Suppressor macrophage (primary cell): ENCODE measurements at places on chromosomes 7 and 10.

DNA sequence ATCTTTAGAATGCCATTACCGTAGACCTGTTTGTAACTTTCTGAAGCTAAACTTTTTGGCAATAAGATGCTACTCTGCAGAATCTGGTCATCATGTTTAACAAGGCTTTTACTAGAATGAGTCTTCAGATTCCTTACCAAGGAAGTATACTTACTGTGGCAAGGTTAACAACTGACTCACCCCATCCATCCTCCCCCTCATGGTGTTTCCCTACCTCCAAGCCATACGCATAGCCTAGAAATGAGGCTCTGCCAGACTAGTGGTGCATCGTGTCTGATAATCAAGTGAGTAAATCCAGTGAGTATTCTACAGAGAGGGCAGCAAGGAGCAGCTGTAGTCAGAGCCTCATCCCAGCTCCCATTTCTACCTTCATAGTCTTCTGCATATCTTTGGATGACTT, 223.6 kb downstream of the IPMK start:
- no peak for DNase-seq

GRCh38 chr10:76902949-76903348, 734.7 kb downstream of the KCNMA1 start:
- peak; percentile 44 for DNase-seq

DNA sequence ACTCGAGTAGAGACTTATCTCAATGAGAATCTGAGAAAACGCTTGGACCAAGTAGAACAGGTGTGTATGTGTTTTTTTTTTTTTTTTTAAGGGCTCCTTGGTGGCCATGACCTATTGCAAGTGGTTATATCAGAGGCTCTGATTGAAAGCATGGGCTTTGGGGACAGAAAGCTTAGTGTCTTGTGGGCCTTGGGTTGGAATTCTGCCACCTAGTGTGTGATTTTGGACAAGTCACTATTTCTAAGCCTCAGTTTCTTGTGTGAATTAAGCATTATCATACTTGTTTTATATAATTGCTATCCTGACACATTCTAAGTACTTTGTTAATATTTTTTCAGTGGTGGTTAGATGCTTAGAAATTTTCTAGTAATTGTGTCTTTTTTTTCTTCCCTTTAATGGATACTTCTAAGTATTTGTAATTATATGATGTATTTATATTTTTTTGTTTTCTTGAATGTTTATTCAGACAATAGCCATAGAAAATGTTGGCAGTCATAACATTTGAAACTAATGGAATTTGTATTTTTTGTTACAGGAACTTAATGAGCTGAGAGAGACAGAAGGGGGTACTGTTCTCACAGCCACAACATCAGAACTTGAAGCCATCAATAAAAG, 33.1 kb downstream of the SMC3 start:
- DNase-seq, result peak; percentile 62

DNA sequence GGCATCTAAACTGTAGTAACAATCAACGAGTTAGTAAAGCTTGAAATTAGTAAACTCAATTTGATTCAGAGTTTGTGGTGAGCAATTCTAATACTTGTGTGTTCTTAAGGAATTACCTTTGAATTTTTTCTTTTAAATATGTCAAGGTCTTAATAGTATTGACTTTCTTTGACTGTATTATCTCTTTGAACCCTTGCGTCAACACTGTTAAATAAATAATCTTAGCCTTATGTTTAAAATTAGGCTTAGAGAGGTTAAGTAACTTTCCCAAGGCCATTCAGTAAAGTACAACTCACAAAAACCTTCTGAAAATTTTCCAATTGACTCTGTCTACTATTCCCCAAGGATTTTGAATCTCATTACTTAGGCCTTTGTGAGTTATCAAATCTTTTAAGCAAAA, 716.4 kb downstream of the NRG3 start:
- DNase-seq, result no peak

- DNase-seq, result no peak
Measured at GRCh38 chr10:97874332-97874731, 24.7 kb downstream of the GOLGA7B start.

- peak; percentile 2 for DNase-seq
Measured at GRCh38 chr7:148060724-148061123, 529.8 kb upstream of the C7orf33 start.

- peak; percentile 59 for DNase-seq
Measured at GRCh38 chr7:139875821-139876241, 46.8 kb downstream of the TBXAS1 start.

DNA sequence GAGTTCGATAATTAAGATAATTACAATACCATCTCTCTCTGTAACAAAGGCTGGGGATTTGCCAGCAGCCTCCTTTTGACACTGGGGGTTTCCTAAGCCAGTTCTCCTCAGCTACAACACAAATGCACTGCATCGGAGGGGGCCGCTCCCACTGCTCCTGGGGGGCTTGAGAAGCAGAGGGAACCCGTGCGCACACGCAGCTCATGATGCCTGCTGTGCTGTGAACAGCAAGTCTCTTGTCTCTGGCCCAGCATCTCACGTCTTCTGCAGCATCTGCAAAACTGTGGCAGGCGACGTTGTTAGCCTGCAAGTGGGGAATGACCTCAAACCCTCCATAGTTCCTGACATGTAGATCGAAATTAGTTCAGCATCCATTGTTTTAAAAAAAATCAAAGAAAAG, 5.5 kb downstream of the VIPR2 start:
- DNase-seq, result no peak

DNA sequence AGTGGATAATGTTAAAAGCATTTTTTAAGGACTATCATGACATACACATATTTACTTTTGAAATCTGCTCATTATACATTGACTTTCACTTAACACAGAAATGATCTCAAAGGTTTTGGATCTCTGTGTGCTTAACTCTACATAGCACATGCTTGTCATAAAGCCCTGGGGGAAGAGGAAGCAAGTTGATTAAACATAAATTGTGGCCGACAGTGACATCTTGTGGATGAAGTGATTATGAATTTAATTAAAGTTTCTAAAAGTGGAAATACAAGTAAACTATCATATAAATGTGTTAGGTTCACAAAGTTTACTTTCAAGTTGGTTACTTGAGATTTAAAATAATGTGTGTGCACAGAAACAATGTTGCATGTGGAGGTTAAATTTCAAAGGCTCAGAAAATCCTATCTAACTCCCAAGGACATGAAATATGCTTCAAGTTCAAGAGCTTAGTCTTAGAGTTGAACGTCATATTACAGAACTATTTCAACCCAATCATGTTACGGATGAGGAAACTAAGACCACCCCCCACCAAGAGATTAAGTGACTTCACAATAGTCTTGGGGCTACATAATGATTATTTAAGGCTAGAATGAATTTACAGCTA, 1247.8 kb downstream of the GATA3 start:
- peak; percentile 78 for DNase-seq

DNA sequence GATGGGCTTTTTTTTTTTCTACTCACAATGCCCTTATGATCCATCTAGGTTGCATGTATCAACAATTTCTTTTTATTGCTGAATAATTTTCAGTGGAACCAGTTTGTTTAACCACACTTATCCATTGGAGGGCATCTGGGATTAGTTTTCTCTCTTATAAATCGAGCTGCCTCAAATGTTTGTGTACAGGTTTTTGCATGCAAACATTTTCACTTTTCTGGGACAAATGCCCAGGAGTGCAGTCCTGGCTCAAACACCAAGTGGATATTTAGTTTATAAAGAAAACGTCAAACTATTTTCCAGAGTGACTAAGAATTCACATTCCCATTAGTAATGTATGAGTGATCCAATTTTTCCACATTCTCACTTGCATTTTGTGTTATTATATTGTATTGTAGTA, 313.4 kb downstream of the CXCL12 start:
- no peak for DNase-seq

DNA sequence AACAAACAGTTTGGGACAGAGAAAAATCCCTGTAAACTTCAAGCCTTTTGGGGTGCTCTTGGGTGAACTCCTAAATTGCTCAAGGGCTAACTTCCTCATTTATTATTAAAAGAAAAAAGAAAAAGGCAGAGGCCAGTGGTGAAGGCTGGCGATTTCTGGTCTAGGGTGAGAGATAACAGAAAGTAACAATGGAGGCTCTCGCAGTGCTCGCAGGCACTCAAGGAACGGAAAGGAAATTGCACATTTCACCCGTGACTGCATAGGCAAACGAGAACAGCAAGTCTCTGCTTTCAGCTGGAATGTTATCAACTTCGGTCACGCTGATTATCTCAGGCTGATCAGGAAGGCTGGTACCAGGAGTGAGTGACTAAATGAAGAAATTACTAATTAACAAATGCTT, 70.7 kb downstream of the PRKAG2 start:
- peak; percentile 73 for DNase-seq

- no peak for DNase-seq
Measured at GRCh38 chr7:132336797-132337196, 239.5 kb downstream of the PLXNA4 start.

DNA sequence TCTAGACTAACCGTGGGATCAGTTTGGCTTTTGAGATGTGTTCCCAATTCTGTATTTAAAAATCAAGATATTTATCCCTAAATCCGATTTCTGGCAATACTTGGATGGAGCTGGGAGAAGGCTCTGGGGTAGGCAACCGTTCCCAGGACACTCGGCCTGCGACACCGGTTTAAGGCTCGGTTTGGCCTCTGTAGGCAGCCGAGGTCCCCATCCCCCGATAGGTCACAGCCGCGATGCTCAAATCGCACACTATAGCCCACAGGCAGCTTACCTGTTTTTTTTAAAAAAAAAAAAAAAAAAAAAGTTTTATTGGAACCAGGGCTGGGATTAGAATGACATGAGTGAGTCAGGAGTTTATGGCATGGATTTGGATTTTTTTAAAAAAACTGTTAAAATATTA, 729 bp upstream of the TAF3 start:
- no peak for DNase-seq

- DNase-seq, result no peak
Measured at GRCh38 chr10:99742701-99743100, 10.7 kb downstream of the CUTC start.

DNA sequence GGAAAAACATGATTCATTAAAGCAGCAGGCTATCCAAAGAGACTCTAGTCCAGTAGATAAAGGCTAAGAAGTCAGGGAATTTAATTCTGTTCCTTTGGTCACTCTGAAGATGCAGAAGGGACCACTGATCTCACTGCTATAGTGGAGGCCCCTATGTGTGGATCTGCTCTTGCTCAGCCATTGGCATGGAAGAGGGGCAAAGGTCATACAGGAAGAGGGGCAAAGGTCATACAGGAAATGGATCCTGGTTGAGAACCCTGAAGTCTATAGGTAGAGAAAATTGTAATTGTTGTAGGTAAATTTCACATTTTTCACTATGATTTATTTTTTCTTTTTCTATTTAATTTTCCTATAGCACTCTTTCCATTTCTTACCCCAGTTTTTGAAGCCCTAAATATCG, 21.6 kb downstream of the OR2AE1 start:
- no peak for DNase-seq

DNA sequence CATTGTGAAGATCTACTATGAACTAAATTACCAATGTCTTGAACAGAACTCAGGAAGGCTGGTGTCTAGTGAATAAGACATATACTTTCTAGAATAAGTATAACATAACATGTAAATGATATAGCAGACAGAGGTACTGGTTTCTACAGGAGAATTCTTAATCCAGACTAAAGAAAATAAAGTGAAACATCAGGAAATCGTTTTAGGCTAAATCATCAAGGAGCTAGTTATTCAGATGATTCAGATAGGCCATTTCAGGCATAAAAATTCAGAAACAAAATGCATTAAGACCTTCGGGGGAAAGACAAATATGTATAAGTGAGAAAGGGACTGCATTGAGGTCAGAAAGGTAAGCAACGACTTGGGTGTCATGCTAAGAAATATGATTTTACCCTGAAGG, 170.6 kb downstream of the LRRN3 start:
- DNase-seq, result no peak

DNA sequence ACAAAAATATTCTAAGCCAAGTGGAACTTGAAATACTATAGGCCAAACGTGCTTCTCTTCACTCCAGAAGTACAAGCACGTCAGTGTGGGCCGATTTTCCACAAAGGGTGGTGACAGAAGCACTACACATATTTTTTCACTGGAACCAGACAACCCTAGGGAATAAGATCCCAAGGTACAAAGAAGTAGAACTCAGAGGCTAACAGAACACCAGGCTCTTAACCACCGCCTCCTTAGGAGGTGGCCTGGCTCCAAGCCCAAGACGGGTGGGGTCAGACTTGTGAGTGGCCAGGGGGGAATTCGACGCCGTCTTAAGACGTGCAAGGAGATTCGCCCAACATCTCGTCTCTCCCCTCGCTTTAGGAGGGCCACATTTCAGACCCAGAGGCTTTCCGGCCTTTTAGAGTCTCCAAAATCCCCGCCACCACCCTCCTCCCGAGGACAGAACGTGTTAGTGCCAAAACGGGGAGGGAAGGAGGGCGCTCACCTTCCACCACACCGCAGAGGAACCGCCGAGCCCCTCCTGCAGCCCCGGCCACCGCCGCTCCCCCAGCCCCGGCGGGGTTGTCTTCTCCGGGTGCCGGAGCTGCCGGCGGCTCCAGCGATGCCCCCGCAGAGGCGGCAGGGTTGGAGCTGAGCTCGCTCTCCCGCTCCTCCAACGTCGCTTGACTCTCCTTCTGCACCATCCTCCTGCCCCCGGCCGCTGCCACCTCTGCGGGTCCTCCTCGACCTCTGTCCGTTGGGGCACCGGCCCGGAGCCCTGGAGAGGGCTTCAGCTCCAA, 716 bp downstream of the OGA start:
- peak; percentile 73 for DNase-seq

DNA sequence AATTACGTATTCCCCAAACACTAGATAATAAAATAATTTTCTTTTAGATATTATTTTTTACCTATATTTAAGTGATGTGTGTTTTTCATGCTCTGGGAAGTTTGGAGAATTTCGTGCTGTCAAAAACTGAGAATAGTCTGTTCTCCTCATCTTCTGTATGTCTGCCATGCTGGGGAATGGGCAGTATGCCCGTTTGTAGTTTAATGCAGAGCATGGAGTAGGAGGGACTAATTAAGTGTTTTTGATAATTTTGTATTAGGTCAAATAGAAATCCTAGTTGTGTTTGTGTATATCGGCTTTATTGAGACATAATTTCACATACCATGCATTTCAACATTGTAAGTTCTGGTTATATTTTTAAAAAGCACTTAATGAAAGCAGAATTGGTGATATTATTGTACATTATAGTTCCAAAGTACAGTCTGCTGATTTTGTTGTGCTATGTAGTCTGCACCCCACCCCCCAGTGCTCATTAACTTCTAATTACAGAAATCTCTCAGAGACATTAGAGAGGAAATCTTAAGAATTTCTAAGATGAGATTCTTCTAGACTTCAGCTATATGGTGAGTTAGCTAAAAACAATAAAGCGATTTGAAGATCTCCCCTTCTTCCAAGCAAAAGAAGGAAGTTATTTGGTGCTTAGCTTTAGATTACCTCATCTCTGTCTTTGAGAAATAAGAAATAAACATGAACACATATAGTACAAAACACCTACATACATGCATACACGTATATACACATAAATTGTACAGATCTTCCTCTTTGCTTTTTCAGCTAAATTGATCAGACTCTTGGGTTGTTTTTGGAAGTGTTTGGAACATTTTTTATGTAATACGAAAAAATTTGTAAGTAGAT, 22.2 kb downstream of the ZRANB1 start:
- no peak for DNase-seq
